ENCODE measurements at places on chromosomes 6 and 20.

DNA sequence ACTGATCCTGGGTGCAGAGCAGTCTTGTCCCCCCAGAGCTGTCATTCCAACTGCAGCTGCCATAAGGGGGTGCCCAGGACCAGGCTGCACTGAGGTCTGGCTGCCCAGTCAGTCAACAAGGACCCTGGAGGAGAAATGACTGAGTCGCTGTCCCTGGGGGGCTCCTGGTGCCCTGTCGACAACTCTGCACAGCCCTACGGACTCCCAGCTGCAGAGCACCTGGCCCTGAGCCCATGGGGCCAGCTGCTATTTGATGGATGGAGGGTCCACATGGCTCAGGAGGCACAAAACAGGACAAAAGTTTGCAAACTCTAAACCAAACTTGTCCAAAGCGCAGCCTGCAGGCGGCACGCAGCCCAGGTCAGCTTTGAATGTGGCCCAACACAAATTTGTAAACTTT lies 46.3 kb upstream of the RPS6KA2 start:
- DNase-seq = no peak
- H3K4me1 ChIP-seq = peaks cover 13% of the 10 kb centered on the region
- H3K4me3 ChIP-seq = no peak overlapping the region
- H3K36me3 ChIP-seq = no peaks in the 10 kb centered on the region

DNA sequence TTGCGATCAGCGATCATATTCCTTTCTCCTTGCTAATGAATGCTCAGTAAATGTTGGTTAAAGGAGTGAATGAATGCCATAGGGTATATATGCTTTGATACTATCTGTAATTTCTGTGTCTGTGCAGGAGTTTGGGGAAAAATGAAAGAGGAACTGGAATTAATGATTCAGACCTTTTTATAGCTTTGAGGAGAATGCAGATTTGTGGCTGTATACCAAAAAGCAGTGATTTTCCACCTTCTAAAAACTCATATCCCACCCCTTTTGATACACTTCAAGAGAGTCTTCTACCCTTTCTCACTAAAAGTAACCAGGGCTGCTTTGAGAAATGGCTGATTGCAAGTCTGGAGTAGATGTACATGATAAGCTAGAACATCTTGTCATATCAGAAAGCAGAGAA lies 26.6 kb upstream of the SUMO4 start:
- H3K4me3 ChIP-seq = no peak overlapping the region
- H3K27ac ChIP-seq = no peak overlapping the region

- DNase-seq = no peak
- H3K27ac ChIP-seq = no peak overlapping the region
- H3K27me3 ChIP-seq = peaks cover 2% of the 10 kb centered on the region
- H3K4me3 ChIP-seq = no peak overlapping the region
- no peaks in the 10 kb centered on the region for H3K4me1 ChIP-seq
These were observed 59.2 kb upstream of the THBS2 start for GRCh38 chr6:169312658-169313346.

DNA sequence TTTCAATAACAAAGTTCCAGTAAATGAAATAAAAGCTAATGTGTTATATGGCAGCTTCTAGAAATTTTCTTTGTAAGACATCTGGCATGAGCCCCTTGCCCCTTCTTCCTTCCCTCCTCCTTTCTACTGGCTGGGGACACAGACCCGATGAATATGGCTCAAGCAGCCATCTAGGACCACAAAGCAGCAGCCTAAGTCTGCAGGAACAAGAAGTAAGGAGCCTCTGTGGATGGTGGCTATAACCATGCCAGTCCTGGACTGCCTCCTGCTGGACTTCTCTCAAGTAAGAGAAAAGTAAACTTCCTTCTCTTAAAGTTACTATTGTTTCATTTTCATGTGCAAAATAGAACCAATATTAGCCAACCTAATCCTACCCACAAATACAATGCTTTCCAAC lies 114.9 kb upstream of the DST start:
- no peak overlapping the region for H3K4me3 ChIP-seq
- no peak for DNase-seq
- no peaks in the 10 kb centered on the region for H3K36me3 ChIP-seq
- H3K27ac ChIP-seq = no peak overlapping the region
- H3K27me3 ChIP-seq = no peaks in the 10 kb centered on the region
- H3K4me1 ChIP-seq = no peaks in the 10 kb centered on the region

GRCh38 chr6:64672651-64673050 lies 1034.4 kb downstream of the EYS start:
- H3K4me3 ChIP-seq = no peak overlapping the region
- no peaks in the 10 kb centered on the region for H3K4me1 ChIP-seq
- no peaks in the 10 kb centered on the region for H3K27me3 ChIP-seq
- H3K36me3 ChIP-seq = no peaks in the 10 kb centered on the region

- no peak overlapping the region for H3K27ac ChIP-seq
- no peaks in the 10 kb centered on the region for H3K36me3 ChIP-seq
- no peak overlapping the region for H3K4me3 ChIP-seq
- no peaks in the 10 kb centered on the region for H3K4me1 ChIP-seq
These were observed 133.5 kb upstream of the TMEM170B start for GRCh38 chr6:11404081-11404480.

DNA sequence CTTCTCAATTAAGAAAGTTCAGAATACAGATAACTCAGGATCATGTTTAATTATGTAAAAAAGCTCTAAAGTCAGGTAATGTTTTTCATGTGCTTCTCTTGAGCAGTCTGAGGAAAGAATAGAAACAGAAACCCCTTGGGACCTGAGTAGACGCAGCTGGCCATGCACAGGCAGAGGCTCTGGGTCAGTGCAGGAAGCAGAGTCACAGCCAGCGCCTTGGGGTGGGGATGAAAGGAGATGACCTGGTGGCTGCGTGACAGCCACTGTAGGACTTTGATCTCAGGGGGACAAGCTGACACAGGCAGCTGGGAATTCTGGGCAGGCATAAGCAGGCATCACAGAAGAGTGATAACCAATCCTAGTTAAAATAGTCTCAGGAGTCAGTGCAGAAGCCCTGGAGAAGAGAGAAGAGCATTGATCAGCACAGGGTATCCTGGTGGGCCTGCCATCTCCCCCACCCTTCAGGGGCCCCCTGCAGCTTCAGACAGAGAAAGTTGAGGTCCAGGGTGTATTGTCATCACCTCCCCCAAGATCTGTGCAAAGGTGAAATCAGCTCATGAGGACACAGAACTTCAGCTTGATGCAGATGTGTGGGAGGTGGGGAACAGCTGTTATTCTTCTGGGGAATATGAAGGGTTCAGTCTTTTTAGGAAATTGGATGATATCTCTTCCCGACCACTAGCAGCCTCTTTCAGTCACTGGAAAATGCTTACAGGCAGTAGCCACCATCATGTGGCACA lies 6.4 kb downstream of the HLA-DQB1 start:
- H3K4me1 ChIP-seq = peaks cover 11% of the 10 kb centered on the region
- H3K27ac ChIP-seq = no peak overlapping the region
- DNase-seq = no peak
- H3K27me3 ChIP-seq = peaks cover 6% of the 10 kb centered on the region
- peaks cover 18% of the 10 kb centered on the region for H3K36me3 ChIP-seq
- H3K4me3 ChIP-seq = no peak overlapping the region

GRCh38 chr20:36525620-36526365 lies 15.5 kb upstream of the MYL9 start:
- H3K36me3 ChIP-seq = peaks cover 58% of the 10 kb centered on the region
- DNase-seq = no peak

DNA sequence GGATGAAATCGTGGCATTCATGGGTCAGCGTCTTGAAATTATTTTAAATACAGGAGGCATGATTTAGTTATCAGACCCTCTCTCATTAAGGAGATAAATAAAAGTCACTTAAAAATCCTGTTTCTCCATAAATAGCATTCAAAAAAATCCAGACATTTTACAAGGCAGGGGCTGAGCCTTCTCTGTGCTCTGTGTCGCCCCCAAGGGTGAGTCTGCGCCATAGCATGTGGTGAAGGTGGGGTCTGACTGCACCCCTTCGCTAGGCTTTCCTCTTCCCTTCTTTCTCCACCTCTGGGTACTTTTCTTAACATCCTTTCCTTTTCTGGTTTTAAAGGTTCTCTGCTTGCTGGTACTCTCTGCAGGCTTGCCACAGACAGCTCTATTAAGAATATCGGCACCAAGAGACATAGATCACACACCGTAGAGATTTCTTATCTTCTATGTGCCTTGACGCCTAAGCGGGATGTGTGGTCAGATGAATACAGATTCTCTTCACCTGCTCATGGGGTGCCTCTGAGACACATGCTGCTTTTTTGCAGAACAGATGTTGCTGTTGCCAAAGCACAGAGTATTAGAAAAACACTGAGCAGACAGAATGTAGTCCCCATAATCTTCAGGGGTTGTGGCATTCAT lies 20.1 kb upstream of the FAM209A start:
- no peak overlapping the region for H3K27ac ChIP-seq
- peak; percentile 15 for DNase-seq
- no peak overlapping the region for H3K4me3 ChIP-seq
- peaks cover 7% of the 10 kb centered on the region for H3K4me1 ChIP-seq
- H3K36me3 ChIP-seq = peaks cover 4% of the 10 kb centered on the region

- H3K27ac ChIP-seq = no peak overlapping the region
These were observed 15.7 kb upstream of the REPS1 start for GRCh38 chr6:139003751-139004150.

GRCh38 chr6:18507018-18507415 lies 119.9 kb downstream of the RNF144B start:
- no peak overlapping the region for H3K27ac ChIP-seq
- no peaks in the 10 kb centered on the region for H3K27me3 ChIP-seq
- H3K36me3 ChIP-seq = no peaks in the 10 kb centered on the region

DNA sequence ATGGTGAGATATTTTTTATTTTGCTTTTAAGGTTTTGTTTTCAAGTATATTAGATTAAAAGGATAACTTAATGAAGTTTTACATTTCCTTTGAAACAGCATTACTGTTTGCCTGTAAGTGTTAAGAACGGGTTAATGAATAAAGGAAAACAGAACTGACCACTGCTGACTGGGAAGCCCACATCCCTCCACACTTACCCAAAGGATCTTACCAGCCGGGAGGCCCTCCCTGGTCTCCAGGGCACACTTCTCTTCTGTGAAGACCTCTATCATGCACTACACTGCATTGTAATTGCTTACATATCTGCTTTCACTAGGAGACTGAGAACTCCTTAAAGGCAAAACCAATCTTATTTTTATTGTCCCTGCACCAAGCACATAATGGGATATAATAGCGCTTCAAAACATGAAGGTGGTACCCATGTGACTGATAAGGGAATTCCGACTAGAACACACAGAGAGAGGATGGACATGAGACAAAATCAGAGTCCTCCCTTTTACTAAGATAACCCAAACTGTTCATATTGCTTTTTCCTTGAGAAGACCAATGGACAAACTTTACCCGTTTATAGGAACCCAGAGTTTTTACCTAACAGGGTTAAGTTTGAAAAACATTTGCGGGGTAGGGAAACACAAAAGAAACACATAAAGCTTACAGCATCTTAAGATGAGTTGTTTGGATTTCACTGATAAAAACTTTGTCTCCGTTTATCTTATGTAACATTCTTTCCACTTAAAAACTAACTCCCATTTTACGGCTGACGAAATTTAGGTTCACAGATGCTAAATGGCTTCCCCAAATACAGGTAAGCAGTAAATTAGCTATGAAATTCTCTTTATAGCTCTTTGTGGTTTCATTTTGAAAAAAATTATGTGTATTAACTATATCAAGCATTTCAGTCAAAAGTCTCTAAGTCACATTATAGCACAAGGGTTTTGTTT lies 8.7 kb downstream of the EZR start:
- no peak for DNase-seq
- peaks cover 24% of the 10 kb centered on the region for H3K36me3 ChIP-seq
- peak overlapping the region; percentile 58 for H3K27ac ChIP-seq
- H3K27me3 ChIP-seq = no peaks in the 10 kb centered on the region
- peaks cover 56% of the 10 kb centered on the region for H3K4me1 ChIP-seq

DNA sequence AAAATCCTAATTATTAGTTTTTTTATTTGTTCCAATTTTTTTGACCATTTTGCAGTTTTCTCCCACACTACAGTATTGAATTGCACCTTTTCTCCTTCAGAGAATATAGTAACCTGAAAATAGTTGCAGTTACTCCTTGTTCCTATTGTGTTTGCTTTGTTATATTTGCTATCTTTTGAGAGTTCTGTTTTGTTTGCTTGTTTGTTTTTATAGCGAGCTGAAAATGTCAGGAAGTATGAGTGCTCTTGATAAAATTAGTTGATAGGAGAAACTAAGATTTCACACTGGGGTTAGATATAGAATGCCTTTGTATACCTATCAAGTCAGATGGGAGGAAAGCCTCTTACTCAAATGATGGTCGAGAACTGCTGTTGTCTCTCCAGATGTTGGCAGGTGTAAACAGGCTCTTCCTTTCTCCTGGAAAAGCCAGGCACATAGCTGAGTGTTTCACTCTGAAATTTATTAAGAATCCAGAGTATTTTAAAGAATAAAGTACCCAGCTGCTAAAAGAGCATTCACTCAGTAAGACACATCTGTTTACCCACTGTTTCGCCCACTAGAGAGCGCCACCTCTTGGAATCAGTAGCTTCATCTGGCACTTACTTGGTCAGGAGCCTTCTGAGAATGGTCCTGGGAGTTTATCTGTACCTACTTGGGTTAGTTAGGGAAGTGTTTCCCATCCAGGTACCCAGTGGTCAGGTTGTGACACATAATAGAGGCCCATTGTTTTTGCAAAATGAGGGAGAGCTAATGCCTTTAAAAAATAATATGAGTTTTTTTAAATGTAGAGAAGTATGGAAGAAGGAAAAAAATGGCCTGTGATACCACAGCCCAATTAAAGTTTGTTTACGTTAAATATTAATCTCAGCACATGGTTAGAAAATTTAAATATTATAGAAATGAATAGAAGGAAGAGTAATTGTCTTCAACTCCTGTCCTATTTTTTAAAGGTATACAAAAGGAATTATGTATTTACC lies 11.2 kb downstream of the NT5DC1 start:
- H3K36me3 ChIP-seq = peaks cover 20% of the 10 kb centered on the region
- no peaks in the 10 kb centered on the region for H3K27me3 ChIP-seq
- DNase-seq = no peak
- no peaks in the 10 kb centered on the region for H3K4me1 ChIP-seq
- peak overlapping the region; percentile 52 for H3K27ac ChIP-seq

GRCh38 chr20:46088409-46089166 lies 1.2 kb downstream of the NCOA5 start:
- H3K36me3 ChIP-seq = no peaks in the 10 kb centered on the region
- H3K4me3 ChIP-seq = peak overlapping the region; percentile 92
- no peaks in the 10 kb centered on the region for H3K27me3 ChIP-seq
- peaks cover 59% of the 10 kb centered on the region for H3K4me1 ChIP-seq
- peak overlapping the region; percentile 93 for H3K27ac ChIP-seq

GRCh38 chr6:38701551-38701950 lies 1.4 kb downstream of the GLO1 start:
- H3K36me3 ChIP-seq = peaks cover 9% of the 10 kb centered on the region
- no peak for DNase-seq
- no peaks in the 10 kb centered on the region for H3K27me3 ChIP-seq
- peak overlapping the region; percentile 89 for H3K4me3 ChIP-seq

GRCh38 chr20:7667194-7667593 lies 273.1 kb downstream of the HAO1 start:
- H3K27ac ChIP-seq = no peak overlapping the region
- no peaks in the 10 kb centered on the region for H3K36me3 ChIP-seq
- H3K27me3 ChIP-seq = no peaks in the 10 kb centered on the region
- no peaks in the 10 kb centered on the region for H3K4me1 ChIP-seq
- no peak for DNase-seq
- H3K4me3 ChIP-seq = no peak overlapping the region

Measured in naive thymus-derived CD8-positive, alpha-beta T cell (primary cell).